ENCODE measurements at places on chromosomes 2 and 18.

DNA sequence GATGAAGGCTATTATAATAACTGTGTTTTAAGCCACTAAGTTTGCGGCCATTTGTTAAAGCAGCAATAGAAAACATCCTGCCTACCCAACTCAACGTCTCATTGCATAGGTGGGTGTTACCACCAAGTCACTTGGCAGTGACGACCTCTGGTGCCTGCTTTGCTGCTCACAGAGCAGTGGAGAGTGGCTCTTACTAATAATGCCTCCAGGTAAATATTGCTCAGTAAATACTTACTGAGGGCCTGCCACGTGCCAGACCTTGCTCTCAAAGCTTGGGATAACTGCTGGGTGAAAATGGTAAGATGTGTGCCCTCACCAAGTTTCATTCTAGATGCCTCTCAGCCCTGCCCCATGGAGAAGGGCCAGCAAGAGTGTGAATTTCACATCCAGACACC, 27.7 kb downstream of the ITGA6 start:
- no peak for DNase-seq

GRCh38 chr18:39435209-39435608, 1869.6 kb upstream of the CELF4 start:
- no peak for DNase-seq

DNA sequence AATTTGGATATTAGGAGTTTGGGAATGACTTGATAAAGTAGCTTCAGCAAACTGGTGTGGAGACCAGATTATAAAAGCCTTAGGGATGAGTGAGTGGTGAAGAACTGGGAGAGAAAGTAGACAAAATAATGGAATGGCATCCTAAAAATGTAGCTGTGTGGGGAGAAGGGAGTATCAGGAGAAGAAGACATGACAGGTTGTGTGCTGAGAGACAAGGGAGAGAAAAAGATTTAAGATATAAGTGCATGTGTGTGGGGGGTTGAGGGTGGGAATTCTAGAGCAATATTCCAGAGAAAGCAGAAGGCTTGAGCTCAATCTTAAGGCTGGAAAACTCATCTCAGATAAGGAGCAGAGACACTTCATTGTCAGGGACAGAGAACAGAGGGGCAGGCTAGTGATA, 159.5 kb downstream of the HNMT start:
- DNase-seq = no peak

DNA sequence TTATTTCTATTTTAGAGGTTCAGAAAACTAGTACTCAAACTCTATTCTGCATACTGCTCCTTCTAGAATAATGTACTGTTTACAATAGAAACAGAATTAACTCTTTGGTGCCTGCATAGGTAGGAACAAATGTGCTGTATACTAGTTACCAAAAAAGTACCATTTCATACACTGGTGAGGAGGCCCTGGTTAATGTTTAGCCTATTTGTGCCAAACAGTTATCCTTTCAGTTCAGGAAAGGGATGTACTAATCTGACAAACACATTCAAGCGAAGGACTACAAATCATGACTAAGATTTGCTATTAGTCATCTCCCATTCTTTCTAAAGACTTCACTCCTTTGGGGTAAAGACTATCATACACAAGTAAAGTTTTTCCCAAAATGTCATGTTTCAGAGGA, 47.4 kb downstream of the EXOC6B start:
- DNase-seq = no peak

- DNase-seq = no peak
These were observed 1.1 kb downstream of the AFTPH start for GRCh38 chr2:64525317-64525613.

GRCh38 chr18:31983976-31984375, 34.6 kb upstream of the RNF125 start:
- no peak for DNase-seq

DNA sequence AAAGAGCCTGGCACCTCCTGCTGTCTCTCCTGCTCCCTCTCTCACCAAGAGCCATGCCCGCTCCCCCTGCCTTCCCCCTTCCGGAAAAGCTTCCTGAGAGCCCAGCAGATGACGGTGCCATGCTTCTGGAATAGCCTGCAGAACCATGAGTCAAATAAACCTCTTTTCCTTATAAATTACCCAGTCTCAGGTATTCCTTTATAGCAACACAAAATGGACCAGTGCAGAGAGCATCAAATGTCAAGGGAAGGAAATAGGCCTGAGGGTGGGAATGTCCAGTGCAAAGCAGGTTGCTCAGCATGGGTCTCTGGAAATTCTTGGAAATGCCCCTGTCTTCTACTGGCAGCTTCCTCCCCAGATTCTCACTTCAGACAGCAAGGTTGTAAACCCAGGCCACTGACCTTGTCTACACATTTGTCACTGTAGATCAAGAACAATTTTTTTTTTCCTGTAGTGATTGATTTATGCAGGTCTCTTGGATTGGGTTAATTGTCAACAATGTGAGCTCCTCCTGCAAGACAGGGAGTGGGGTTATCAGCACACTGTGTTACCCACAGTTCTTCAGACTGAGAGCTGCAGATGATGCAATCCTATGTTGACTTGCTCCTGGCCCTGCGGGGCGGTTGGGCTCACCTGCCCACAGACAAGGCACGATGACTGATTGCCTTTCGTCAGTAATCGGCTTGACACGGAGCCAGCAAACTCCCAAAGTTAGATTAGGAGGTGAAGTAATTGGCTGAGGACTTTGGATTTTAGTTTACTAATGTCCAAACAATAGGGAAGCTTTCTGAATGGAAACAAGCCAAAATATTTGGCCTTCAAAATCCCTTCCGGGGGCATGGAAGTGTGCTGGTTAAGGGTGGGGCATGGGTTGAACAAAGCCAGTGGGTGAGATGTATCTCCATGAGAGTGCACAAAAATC, 5.4 kb upstream of the BOD1L2 start:
- no peak for DNase-seq

DNA sequence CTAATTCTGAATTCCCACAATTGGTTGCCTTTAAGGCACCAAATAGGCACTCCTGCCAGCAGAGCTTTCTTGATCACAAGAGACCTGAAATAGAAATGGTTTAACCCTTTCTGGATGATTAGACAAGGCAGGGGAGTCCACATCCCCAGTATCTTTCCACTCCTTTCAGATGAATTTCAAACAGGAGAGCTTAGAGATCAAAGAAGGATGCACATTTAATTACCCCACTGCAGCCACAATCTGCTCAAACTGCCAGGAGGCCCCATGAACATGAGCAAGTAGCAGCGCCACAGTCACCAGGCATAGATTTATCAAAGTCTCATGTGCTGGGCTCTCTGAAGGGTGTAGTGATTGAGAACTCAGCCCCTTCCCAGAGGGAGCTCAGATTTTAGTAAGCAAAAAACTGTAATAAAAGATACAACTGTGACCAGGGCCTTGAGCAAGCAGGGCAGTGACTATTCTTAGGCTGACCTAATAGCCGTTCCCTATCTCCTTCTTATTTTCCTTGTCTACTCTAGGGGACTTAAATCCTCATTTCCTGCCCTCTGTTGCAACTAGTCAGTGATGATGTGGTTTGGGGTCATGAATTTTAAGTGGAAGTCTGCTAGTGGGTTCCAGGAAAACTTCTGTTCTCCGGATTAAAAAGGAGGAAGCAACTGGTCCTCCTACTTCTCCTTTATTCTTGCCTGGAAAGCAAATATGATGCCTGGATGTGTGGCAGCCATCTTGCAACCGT, 53.7 kb downstream of the SLC4A3 start:
- DNase-seq = no peak

- no peak for DNase-seq
These were observed 263.1 kb downstream of the CDH20 start for GRCh38 chr18:61596296-61596695.

DNA sequence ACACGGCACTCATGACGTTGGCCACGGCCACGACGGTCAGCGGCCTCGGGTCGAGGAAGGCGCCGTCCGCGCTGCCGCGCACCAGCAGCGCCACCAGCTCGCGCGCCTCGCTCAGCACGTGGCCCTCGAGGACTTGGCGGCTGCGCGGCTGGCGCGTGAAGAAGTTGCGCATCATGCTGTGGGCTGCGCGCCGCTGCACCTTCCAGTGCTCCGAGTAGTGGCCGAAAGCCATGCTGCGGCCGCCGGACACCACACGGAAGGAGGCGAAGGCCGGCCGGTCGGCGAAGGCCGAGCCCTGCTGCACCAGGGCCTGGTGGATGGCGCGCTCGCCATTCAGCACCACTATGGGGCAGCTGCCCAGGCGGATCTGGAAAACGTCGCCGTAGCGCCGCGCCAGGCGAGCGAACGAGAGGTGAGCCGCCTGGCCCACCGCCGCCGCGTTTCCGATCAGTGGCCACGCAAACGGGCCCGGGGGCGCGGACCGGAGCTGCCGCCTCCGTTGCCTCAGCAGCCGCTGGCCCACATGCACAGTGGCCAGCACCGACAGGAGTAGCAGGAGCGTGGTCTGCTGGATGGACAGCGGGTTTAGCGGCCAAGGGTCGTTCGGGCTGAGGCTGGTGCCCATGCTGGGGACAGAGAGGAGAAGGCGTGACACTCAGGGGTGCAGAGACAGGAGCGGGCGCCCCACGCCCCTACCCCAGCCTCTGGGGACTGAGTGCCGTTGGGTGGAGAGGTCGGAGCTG, 1.0 kb downstream of the CYP1B1 start:
- DNase-seq = no peak

- DNase-seq = no peak
These were observed 117.2 kb downstream of the GATA6 start for GRCh38 chr18:22286585-22286984.

- no peak for DNase-seq
These were observed 57.4 kb downstream of the C18orf54 start for GRCh38 chr18:54415086-54415485.

GRCh38 chr2:28433935-28434599, 41.4 kb downstream of the FOSL2 start:
- no peak for DNase-seq

- DNase-seq = no peak
These were observed 29.6 kb downstream of the KCNF1 start for GRCh38 chr2:10941383-10941782.

DNA sequence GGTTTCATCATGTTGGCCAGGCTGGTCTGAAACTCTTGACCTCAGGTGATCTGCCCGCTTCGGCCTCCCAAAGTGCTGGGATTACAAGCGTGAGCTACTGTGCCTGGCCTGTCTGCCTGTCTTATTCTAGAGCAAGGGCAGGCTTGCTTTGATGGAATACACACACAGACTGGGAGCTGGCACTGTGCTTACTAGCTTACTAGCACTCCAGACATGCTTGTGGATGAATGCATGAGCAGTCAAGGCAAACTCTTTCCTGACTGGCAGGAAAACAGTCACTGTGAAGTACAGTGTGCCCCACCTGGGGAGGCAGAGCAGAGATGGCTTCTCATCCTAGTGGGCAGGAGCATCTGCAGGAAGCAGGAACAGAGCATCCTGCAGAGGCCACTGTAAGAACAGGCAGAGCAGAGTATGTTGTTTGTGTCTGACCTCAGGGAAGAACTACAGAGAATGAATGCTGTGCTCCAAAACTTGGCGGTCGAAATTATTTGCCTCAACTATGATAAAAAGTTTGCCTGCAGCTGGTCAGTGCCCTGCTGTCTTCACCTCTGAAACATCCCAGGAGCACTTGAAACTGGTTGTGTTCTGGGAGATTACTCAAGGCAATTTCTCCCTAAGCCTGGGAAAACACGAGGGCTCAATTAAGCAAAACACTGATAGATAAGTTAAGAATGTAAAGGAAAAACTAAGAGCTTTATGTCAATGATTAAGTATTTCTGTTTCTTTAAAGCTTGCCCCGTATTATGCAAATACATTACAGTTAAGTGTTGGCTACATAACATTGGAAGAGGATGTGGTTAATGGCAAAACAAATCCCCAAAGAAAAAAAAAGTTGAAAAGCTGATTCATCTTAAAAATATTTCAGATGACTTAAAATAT, 102.4 kb downstream of the VAPA start:
- DNase-seq = peak; percentile 44

GRCh38 chr2:109080757-109081156, 48.2 kb upstream of the SH3RF3 start:
- no peak for DNase-seq

DNA sequence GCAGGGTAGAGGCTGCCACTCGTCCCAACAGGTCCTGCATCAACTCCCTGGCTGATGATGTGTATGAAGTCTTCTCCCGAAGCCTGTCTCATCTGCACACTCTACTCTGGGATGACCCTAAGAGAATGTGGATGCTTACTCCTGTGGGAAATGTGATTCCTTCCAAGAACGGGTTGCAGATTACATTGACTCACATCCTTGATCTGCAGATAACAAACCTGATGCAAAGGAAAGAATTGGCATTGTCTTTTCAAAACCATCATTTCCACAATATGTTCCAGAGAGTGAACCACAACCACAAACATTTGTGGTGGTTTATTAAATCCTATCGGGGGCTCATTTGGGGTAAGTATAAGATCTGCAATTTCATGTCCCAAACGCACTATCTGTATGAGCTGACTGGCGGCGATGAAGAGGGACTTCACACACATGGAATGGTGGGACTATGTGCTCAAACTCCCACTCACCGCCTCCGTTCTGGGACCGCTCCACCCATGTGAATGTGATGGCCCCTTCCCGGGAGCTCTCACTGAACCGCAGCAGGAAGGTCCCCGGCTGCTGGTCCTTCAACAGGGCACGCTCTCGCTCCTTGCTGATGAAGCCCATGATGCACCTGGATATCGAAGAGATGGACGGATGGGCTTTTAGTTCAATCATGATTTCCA, 35.5 kb downstream of the STAT1 start:
- peak; percentile 53 for DNase-seq

- no peak for DNase-seq
These were observed 16.1 kb upstream of the DPP4 start for GRCh38 chr2:162090109-162090508.

DNA sequence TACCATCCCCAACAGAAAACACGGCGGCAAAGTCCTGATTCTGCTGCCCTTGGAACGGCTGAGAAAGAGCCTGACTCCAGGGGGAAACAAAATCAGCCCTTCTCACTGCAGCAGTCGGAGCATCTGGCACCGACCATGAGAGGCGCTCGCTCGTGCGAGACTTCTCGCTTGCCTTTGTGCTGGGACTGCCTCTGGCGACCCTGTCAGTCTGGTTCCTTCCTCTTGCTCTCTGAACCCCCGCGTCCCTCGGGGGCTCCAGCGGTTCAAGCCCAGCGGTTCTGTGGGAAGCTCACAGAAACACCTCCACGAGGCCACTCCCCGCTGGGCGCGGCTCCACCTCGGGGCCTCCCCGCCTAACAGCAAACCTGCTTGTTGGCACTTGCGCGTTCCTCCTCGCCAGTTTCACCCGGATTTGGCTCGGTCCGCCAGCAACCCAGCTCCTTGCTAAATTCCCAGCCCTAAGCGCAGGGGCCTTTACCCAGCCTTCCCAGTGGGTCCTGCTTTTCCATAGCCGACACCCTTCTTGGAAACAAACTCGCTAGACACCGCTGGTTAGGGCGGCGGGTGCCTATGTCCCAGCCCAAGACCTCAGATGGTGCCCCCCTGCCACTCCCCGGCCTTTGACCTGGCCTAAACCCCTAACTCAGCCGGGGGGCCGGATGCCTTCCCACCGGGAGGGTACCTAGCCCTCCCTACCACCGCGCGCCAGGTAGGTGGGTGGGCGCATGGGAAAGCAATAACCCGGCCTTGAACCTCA, 2.2 kb downstream of the RND3 start:
- no peak for DNase-seq

- DNase-seq = no peak
These were observed 40.8 kb downstream of the GTF3C3 start for GRCh38 chr2:196758474-196759377.

- no peak for DNase-seq
These were observed 265.2 kb downstream of the CCDC85A start for GRCh38 chr2:56449002-56449431.

GRCh38 chr2:208406474-208407451, at the start of gene PTH2R:
Gene PTH2R, plus strand, starts transcription at chr2:208406792. Its CDS starts 252 bp downstream, at chr2:208407044.
- DNase-seq = no peak

GRCh38 chr2:101912545-101912944, 79.2 kb upstream of the IL1R2 start:
- DNase-seq = no peak

All from HTR-8/SVneo (cell line).